ENCODE measurements at places on chromosomes 7 and 10.

DNA sequence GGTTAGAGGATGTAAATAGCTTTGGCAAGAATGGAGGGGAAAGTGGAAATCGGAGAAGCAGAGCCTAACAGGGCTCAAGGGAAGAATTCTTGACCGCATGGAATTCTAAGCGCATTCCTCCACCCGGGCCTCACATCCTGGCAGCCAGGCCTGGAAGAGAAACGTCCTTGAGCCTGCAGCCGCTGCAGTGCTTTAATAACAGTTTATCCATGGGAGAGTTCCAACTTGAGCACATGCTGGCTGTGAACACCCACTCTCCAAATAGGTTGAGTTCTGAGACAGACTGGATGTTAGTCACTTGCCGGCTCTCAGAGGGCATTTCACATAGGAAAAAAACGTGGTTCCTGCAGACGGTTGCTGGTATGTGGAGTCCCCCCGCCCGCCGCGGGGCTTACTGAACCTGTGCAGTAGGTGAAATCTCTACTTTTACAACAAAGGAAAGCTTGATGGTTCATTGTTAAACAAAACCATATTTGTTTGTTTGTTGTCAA is 61.4 kb upstream of the STEAP1B start:
- no peak for DNase-seq

GRCh38 chr7:20218279-20218678 is 1.1 kb upstream of the MACC1 start:
- no peak for DNase-seq

- no peak for DNase-seq
These were observed 81.0 kb downstream of the PKD1L1 start for GRCh38 chr7:47867286-47867685.

DNA sequence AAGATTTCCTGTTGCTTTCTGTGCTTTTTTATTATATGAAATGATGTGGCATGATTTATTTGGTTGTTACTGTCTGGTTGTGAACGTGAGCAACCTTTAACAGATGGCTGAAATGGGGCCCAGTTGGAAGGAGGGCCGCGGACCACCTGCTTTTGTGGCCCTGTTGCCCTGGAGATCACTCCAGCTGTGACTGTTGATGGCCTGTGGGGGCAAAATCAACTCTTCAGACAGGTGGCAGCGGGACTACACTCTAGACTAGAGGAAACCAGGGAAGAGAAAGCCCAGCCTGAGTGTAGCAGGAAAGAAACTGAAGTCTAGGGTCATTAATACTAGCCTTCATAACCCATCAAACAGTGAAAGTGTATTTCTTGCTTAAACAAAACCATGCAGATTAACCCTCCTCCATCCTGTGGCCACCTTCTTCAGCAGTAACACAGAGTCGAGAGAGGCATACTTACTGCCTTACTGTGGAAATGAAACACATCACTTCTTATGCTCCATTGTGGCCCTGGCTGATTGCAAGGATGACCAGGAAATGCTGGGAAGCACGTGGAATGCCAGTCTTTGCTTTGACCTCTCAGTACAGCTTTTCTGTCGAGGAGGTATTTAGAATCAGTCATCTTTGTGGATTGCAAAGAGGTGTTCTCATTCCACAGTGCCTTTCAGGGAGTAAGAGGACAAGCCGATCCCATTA is 80.5 kb downstream of the CCNY start:
- DNase-seq, result no peak

Data from anterior cingulate cortex (tissue), 58 donors.